Calu3 (cell line): ENCODE measurements at places on chromosomes 13 and 19. TPM values are rescaled to one million over a fixed set of nuclear protein-coding genes. Genes with fewer than 3 reads are reported as not detected.

The ADAT3 gene
- 6.7 TPM in 2 replicates for total RNA-seq

GRCh38 chr19:43332058-43332922 lies 21.2 kb upstream of the CD177 start:
- no peak for DNase-seq

DNA sequence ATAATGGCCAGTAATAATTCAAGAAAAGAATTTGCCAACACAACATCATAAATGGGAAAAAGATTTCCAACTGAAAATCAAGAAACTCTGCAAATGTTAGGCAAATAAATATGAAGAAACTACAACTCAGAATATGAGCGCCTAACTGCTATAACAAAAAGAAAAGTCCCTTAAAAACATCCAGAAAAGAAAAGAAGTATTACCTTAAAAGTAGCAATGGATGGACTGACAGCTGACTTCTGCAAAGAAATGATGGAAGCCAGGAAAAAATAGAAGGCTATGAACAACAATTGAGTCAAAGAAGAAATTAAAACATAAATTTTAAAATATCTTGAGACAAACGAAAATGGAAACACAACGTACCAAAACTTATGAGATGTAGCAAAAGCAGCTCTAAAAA lies 482.3 kb upstream of the ZNF507 start:
- no peak for DNase-seq

DNA sequence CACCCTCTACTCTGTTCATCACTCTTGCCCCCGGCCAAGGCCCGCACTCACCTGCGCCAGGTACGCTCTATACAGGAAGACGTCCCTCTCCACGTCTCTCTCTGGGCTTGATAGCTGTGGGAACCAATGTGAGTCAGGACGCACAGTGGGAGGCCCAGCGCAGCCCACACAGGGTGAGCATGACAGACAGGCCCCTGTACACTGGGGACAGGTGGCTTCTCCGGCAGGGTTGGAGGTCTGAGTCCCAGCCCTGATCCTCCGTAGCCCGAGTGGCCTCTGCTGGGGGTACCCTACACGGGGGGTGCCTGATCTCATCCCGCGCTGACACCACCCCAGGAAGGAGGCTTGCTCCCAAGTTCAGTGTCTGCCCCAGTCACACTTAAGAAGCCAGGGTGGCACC lies 6.3 kb downstream of the COPE start:
- DNase-seq, result no peak

The NMRK2 gene
- total RNA-seq, result not detected in 2 replicates

The FPR1 gene
- total RNA-seq, result not detected in 2 replicates

GRCh38 chr13:28542804-28543203 lies 47.9 kb upstream of the FLT1 start:
- no peak for DNase-seq

GRCh38 chr13:109667056-109667455 lies 119.3 kb downstream of the IRS2 start:
- DNase-seq, result no peak

GRCh38 chr13:40384976-40385857 lies 281.2 kb downstream of the FOXO1 start:
- no peak for DNase-seq

The NOVA2 gene
- total RNA-seq, result not detected in 2 replicates

- peak; percentile 60 for DNase-seq
These were observed 1.7 kb downstream of the CXCL17 start for GRCh38 chr19:42441049-42441445.

The SACS gene
- 11.6 and 11.7 TPM in 2 replicates for total RNA-seq
